ENCODE measurements at places on chromosomes 7 and 10.

- no peak for DNase-seq
Observed at GRCh38 chr7:90674625-90675024, 78.5 kb downstream of the CDK14 start.

GRCh38 chr7:1746491-1746975, 76.5 kb downstream of the ELFN1 start:
- no peak for DNase-seq

DNA sequence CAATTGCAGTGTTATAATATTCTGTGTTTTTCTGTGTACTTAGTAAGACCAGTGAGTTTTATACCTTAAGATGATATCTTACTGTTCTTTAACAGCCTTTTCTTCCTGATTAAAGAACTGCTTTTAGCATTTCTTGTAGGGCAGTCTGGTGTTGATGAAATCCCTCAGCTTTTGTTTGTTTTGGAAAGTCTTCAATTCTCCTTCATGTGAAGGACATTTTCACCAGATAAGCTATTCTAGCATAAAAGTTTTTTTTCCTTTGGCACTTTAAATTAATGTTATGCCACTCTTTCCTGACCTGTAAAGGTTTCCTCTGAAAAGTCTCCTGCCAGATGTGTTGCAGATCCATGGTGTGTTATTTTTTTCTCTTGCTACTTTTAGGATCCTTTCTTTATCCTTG, 1059.8 kb downstream of the LRMDA start:
- no peak for DNase-seq

DNA sequence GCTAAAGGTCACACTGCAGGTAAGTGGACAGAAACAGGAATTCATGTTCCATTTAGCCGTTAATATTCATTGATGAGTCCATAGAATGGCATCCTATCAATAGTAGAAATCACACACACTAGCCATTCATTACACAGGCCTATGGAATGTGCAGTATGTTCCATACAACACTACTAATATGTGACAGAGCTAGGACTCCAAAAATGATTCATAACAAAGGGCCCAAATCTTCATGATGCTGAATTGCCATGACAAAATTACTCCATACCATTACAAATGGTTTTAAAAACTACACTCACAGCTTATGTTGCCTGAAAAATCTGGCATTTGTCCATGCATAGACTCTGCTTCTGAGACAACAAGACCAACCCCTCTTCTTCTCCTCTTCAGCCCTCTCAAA, 549.1 kb downstream of the XPNPEP1 start:
- DNase-seq: no peak

GRCh38 chr7:87785368-87785995, 90.7 kb downstream of the SLC25A40 start:
- no peak for DNase-seq

DNA sequence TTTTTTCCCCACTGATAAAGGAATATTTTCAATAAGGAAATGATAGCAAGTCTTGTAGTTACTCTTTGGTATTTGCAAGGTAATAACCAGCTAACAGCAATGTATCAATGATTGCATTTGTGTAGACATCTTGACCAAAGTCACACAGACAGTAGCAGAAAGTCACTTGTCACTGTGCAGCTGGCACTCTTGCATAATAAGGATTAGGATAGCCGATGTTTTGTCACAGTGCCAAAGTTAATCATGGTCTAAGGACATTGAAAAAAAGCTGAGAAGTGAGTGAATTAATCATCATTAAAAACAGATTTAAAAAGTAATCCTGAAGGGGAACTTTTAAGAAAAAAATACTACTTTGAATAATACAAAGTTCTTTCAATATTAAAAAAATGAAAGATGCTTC, 834.3 kb upstream of the C7orf33 start:
- DNase-seq: no peak

- no peak for DNase-seq
Observed at GRCh38 chr7:107023522-107024151, 20.9 kb upstream of the PRKAR2B start.

GRCh38 chr10:105071980-105072379, 430.9 kb downstream of the SORCS3 start:
- no peak for DNase-seq

GRCh38 chr10:105284476-105285215, 643.6 kb downstream of the SORCS3 start:
- no peak for DNase-seq

- no peak for DNase-seq
Observed at GRCh38 chr10:83953589-83953988, 185.7 kb upstream of the GHITM start.

GRCh38 chr7:91080351-91080750, 183.9 kb upstream of the FZD1 start:
- DNase-seq: no peak

DNA sequence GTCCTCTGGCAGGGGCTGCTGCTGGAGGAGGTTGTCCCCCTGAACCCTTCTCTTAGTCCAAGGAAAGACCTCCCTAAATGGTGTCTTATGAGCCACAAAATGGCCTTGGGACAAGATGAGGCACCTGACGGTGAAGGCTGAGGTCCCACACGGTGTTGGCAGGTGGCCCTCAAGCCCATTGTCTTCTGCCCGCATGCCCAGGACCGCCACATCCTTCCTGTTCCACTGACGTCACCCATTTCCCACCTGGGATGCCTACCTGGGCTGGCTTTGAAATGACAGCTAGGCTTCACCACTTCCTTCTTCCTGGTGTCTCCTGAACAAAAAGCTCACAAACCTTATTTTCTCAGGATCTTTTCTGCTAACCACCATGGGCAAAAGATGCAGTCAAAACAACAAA, 2.1 kb upstream of the DMBT1 start:
- no peak for DNase-seq
